Occipital lobe (tissue), 3 donors: ENCODE measurements at places on chromosomes 16 and 17.
A peak's percentile ranks its signal among the peaks of the same experiment; 100 is the strongest.

DNA sequence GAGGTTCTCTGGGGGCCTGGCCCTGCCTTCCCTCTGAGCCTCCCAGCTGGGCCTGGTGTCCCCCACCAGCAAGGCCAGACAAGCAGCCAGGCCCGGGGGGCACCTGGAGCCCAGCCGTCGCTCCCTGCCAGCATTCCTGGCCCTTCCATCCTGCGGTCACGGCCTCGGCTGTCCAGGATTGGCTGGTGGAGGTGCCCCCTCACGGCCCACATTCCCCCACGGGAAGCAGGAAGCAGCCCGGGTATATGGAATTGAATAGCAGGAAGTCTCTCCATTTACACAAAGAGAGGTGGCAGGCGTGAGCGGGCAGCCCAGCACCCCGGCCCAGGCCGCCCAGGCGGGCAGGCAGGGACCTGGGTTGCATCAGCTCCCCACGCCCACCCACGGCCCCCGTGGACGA lies 14.5 kb downstream of the TRAF7 start:
- DNase-seq = no peak

- DNase-seq = no peak
Observed at GRCh38 chr17:9346296-9346926, 229.2 kb downstream of the STX8 start.

DNA sequence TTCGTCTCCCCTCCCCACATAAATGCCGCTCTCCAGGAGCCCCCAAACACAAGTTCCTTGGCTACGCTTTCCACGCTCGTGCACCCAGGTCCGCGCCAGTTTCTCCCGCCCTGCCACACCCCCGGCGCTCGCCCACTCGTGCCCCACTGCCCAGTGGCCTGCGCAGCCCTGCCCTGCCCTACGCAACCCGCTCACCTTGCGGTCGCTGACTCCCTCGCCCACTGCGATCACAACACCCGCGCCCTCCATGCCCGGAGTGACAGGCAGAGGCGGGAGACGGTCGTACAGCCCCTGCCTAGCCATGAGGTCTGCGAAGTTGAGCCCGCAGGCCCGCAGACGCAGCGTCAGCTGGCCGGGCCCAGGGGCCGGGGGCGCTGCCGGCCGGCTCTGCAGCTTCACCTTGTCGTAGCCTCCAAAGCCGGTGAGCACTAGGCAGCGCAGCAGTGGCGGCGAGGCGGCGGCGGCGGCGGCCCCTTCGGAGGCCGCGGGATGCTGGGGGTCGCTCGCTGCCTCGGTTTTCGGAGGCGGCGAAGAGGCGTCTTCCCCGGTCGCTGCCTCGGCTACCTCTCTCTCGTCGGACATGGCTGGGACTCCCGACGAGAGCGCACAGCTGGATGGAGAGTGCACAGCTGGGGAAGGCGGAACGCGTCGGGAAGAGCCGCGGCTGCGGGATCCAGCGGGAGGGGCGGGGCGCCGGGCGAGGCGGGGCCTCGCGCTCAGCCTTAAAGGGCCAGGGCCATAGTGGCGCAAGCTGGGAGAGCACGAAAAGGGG lies at the start of gene VAT1:
Gene VAT1 (minus strand): TSS at position 645 of the 772 bp plus-strand sequence. CDS start 63 bp downstream, at position 582.
- DNase-seq = peak; percentile 62

DNA sequence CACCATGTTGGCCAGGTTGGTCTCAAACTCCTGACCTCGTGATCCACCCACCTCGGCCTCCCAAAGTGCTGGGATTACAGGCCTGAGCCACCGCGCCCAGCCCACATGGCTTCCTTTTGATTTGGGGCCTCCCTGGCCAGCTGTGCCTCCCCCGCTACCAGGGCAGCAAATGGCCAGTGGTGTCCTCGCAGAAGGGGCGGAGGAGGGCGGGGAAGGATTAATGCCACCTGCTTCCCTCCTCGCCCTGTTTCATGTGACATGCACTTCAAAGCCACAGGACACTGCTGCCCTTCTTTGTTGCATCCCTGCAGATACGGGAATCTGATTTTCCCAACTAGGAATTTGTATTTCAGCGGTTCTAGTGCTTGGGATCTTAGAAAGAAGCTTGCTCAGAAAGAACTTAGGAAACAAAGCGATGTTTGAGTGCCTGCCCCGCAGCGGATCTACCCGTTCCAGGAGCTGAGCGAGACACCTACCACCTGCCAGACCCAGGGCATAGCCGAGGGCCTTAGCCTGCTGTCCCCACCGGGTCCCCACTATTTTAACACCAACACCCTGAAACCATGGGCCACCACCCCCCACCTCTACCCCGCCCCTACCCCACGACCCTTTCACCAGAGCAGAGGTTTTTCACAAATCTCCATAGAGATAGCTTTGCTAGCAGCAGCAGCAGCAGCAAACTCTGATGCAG lies 37.7 kb upstream of the CCDC182 start:
- no peak for DNase-seq
